ENCODE measurements at places on chromosomes 1 and 21.

GRCh38 chr1:77757603-77758002 is 2.0 kb downstream of the USP33 start:
- DNase-seq = no peak

DNA sequence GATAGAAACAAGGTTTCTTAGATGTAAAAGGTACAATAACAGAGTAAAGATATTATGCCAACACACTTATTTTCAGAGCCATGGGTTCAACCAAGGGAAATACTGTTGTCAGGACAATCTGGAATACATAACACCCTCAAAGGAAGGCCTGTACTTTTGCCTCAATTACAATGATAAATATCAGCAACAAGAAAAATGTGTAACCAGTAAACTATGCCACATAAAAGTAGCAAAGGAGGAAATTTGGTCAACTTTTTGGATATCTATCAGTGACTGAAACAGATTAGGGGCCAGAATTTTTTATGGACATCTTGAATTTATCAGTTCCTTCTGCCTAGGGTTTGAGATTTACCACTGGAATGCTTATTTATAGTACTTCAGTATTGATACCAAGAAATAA is 24.6 kb upstream of the RAP1GAP start:
- DNase-seq = no peak

DNA sequence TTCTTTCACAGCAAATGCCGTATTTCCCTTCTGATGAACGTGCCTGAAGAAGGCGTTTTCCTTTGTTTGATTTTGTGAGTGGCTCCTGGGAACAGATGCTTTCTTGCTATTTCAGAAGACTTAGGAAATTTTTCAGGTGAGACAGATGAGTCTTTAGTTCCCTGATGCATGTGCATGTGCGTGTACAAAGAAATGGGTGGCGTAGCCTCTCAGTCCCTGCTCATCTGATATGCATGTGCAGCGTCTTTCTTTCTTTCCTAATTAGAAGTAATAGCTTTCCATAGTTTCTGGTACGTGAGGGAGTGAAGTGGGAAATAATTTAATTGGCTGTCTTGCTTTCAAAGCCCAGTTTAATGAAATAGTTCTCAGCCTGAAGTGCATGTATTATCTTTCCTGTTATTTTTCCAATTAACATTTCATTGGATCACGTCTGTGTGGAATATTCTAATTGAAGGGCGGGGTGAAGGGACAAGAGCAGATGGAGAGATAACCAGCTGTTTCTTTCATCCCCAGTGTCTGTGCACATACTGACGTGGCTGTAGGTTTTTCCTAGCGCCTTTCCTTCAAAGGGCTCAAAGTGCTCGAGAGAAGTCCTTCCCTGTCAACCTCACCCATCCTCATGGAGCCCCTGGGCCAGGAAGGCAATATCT is 104.3 kb downstream of the FAM78B start:
- DNase-seq = no peak

GRCh38 chr1:97136996-97137395 is 415.4 kb downstream of the PTBP2 start:
- no peak for DNase-seq

DNA sequence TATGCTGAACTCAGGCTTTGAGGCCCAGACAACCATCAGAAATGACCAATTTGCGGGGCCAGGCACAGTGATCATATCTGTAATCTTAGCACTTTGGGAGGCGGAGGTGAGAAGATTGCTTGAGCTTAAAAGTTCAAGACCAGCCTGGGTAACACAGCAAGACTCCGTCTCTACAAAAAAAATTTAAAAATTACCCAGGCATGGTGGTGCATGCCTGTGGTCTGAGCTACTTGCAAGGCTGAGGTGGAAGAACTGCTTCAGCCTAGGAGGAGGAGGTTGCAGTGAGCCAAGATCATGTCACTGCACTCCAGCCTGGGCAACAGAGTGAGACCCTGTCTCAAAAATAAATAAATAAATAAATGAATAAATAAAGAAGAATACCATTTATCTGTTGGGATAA is 156.5 kb downstream of the EIF4G3 start:
- no peak for DNase-seq

- DNase-seq = no peak
Measured at GRCh38 chr1:54317084-54317483, 89.1 kb downstream of the SSBP3 start.

GRCh38 chr1:26287811-26288210 is 7.9 kb downstream of the SH3BGRL3 start:
- no peak for DNase-seq

DNA sequence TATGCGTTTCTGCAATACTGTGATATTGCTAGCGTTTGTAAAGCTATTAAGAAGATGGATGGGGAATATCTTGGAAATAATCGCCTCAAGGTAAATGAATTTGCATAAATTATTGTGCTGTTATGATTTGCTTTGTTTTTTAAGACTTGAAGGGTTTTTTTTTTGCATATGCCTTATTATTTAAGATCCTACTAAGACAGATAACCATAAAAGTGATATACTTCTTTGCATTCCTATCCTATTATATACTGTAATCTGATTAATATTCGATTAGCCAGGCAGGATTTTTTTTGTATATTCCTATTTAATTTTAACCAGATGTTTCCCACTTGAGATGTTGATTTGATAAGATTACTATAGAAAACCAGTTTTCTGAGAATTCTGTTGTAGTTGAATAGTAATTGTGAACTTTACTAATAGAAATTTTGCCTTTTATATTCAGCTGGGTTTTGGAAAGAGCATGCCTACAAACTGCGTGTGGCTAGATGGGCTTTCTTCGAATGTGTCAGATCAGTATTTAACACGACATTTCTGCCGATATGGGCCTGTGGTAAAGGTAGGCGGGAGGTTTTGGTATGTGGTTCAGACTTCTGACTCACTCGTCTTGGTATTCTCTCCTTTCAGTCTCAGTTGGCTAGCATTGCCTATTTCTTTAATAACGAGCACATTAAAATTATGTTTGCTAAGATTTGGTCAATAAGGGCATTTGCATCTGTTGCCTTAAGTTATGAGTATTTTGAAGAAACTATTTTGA is 56.8 kb downstream of the ZBTB17 start:
- DNase-seq = no peak

GRCh38 chr1:30748098-30748698 is 9.4 kb downstream of the LAPTM5 start:
- no peak for DNase-seq

DNA sequence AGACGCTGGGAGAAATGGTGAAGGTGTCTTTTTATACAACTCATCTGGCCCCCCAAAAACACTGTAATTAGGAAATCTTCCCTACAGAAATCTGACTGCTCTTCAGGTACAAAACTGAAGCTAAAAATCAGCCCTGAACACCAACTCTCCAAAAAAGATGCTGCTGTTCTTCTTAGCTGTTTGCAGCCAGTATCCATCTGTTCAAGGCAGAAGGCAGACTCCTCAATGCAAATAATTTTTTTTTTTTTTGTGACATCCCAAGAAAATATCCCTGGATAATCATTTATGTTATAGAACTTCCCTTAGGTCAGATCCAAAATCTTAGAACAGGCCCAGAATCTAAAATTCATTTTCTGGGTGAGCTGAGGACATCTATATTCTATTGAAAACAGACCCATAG is 36.5 kb downstream of the TRIT1 start:
- no peak for DNase-seq

- no peak for DNase-seq
Measured at GRCh38 chr1:200929530-200930278, 35.0 kb downstream of the INAVA start.

Data from SW 1271 (cell line).